AG20443 (cell line): ENCODE measurements at places on chromosomes 1 and 21.

DNA sequence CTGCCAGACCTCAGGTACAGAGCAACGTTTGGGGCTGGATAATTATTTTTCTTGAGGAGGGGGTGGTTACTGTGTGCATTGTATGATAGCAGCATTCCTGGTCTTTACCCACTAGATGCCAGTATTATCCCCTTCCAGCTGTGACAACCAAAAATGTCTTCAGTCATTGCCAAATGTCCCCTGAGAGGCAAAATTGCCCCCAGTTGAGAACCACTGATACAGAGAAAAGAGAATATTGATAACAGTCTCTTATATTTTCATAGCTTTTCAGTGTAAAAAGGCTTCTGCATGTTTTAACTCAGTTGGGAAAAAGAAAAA lies 51.8 kb upstream of the SYT14 start:
- DNase-seq, result no peak

- DNase-seq, result peak; percentile 88
Observed at GRCh38 chr21:34887725-34888568, 161.2 kb downstream of the RUNX1 start.

GRCh38 chr1:36350659-36351226 lies 27.3 kb upstream of the EVA1B start:
- DNase-seq, result peak; percentile 89

DNA sequence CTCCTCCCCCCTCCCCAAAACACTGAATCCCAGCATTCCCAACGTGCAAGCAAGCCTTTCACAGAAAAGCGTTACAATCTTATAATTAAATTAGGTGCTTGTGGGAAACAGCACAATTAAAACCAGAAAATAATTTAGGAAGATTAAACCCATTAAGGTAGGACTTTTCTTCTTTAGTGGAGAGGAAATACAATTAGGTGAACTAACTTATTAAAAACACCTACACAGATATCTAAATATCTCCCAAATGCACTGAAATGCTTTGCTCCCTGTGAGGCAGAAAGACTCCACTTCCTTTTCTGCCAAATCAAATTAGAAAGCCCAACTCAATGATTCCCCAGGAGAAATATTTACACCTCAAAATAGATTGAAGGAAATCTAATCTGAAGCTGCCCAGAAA lies 60.9 kb upstream of the ETS2 start:
- no peak for DNase-seq

GRCh38 chr1:10495475-10495817 lies 20.7 kb downstream of the PEX14 start:
- DNase-seq, result no peak

- no peak for DNase-seq
Observed at GRCh38 chr1:180219776-180220175, 10.3 kb upstream of the LHX4 start.

- no peak for DNase-seq
Observed at GRCh38 chr1:200207711-200208126, 180.2 kb downstream of the NR5A2 start.

GRCh38 chr1:212351588-212352362 lies 62.9 kb downstream of the PACC1 start:
- DNase-seq, result no peak

DNA sequence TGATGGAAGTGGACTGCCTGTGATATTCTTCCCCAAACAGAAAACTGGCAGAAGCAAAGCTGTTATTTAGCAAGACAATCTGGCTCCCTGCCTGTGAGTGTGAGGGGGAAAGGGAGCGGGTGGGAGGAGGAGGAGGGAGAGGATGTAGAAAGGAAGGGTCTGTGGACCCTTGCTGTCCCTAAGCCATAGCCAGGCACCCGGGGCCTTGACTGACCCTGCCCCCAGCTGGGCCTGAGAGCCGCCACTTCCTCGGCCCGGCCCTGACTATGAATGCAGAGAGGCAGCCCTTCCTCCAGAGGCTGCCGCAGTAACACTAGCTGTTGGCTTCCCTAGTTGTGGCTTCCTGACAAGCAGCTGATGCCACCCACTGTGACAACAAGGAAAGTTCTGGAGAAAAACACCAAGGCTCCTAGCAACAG lies 13.9 kb downstream of the PLA2G2F start:
- DNase-seq, result peak; percentile 57

DNA sequence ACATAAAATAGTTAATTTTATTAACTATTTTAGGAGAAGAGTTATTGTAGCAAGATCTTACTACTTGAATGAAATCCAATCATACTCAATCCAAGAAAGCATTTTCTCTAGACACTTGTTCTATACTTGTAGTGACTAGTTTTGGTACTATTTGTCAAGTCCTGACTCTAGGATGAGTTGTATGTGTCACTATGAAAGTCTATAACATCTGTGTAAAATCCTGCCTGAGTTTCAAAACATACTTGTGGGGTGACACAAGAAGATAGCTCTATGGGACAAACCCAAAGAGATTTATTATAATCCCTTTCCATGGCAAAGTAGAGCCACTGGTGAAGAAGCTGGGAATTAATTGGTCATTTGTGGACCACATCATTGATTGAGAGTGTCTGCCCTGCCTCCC lies 1042.2 kb upstream of the ADGRL4 start:
- no peak for DNase-seq

- DNase-seq, result peak; percentile 48
Observed at GRCh38 chr1:223413216-223413615, 20.0 kb downstream of the CCDC185 start.

- no peak for DNase-seq
Observed at GRCh38 chr1:199174336-199174735, 535.5 kb downstream of the PTPRC start.

- peak; percentile 9 for DNase-seq
Observed at GRCh38 chr1:104132382-104132973, 382.8 kb downstream of the AMY1C start.

DNA sequence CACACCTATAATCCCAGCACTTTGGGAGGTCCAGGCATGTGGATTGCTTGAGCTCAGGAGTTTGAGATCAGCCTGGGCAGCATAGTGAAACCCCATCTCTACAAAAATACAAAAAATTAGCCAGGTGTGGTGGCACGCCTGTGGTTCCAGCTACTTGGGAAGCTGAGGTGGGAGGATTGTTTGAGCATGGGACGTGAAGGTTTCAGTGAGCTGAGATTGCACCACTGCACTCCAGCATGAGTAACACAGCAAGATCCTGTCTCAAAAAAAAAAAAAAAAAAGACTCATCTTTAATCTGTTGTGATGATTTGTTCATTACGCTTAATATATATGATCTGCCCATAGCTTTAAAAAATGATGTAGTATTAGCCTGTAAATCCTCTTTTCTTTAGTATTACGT lies 44.0 kb downstream of the OR10J1 start:
- DNase-seq, result no peak

- DNase-seq, result no peak
Observed at GRCh38 chr1:8025671-8026144, 401 bp downstream of the ERRFI1 start.

- DNase-seq, result no peak
Observed at GRCh38 chr1:186511761-186512637, 51.1 kb upstream of the PDC start.

GRCh38 chr1:244460197-244460596 lies 876 bp upstream of the CATSPERE start:
- DNase-seq, result no peak

- DNase-seq, result peak; percentile 69
Observed at GRCh38 chr1:46547481-46548383, 3.7 kb downstream of the KNCN start.

DNA sequence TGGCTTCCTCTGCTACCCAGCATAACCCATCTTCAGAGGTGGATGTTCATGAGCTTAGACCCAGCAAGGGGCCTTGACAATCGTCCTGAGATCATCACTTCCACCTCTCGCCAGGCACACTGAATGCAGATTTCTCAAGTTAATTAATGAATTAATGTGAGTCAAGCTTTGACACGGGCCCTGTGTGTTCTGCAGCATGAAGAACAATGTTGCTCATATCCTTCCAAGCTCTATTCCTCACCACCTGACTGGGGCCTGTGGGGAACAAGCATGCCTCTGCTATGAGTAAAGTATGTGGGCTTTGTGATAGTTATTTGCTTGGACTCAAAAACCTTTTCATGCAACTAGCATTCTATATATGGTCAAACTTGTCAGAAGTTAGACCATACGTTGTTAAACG lies 122.0 kb downstream of the SEC16B start:
- peak; percentile 81 for DNase-seq

DNA sequence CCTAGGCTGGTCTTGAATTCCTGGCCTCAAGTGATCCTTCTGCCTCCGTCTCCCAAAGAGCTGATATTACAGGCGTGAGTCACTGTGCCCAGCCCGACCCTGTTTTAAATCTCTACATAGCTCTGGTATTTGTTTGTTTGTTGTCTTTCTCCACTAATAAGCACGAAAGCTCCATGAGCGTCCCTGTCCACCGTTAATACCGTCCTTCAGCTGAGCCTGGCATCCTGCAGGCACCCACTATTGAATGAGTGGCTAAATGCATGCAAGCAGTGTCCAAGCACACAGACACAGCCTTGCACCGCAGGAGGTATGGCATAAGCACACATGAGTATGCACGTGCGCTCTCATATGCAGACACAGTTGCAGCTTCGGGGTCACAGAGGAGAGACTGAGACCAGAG lies 4.5 kb upstream of the COL16A1 start:
- no peak for DNase-seq

DNA sequence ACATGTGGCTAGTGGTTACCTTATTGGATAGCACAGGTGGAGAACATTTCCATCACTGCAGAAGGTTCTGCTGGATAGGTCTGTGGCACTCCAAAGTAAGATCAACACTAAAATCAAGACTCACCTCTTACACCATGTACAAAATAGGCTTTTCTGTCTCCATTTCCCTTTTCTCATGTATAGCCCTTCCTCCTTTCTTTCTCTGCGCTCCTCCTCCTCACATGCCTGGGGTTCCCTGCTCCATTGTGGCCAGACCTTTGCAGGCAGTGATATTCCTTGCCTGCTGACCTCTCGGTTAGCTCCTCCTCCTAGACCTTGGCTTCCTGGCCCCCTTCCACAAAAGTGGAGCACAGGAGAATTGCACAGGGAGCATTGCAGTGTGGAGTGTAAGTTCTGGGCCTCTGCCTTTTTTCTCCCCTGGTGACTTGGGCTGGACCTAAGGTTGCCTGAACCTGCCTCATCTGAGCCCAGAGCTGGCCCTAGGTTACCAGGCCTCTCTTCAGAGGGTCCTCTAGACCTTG lies 33.2 kb upstream of the RBM15 start:
- DNase-seq, result no peak

DNA sequence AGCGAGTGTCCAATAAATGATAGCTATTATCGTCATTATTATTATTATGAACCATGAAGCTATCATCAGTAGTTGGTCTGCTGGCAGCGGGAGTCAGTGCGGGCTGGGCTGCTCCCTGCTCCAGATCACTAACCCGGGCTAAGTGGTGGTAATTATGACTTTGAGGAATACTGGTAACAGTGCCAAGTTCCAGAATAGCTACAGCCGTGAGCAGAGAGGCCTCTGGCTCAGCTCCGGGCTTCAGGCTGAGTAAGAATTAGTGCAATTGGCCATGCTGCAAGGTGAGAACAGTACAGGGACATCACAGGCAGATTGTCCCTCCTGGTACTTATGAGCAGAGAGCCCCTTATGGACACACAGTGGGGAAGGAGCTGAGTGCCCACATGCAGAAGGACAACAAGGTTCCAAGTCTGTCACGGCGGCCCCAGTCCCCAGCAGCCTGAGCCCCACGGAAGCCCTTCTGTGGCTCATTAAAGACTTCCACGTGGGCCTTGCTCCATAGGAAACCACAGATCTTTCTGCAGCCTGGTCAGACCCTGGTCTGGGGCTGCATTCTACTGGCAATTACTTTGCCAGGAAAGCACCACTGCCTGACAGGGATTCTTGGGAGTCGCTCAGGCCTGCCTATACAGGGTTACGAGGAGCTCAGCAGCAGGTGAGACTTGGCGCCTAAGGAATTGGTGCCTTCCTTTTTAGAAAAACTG lies 235.1 kb downstream of the RRAGC start:
- no peak for DNase-seq

- no peak for DNase-seq
Observed at GRCh38 chr21:34037009-34037795, 36.2 kb upstream of the MRPS6 start.

DNA sequence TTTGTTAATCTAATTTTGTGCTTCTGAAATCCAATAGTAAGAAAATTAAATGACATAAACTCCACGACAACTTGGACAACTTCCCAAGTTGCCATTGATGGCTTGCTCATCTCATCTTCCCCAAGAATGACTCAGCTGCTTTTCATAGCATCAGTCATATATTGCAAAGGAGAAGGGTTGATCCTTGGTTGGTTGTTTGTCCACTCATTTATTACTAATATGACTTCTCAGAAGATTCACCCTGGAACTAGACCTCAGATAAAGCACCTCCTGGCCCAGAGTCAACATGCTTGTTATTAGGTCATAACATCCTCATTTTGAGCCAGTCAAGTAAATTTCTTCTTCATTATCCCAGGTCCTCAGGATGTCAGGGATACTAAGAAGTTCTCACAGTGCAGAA lies 2.3 kb upstream of the LCE3D start:
- DNase-seq, result no peak

GRCh38 chr1:148362626-148363438 lies 120.3 kb downstream of the PPIAL4G start:
- peak; percentile 19 for DNase-seq

DNA sequence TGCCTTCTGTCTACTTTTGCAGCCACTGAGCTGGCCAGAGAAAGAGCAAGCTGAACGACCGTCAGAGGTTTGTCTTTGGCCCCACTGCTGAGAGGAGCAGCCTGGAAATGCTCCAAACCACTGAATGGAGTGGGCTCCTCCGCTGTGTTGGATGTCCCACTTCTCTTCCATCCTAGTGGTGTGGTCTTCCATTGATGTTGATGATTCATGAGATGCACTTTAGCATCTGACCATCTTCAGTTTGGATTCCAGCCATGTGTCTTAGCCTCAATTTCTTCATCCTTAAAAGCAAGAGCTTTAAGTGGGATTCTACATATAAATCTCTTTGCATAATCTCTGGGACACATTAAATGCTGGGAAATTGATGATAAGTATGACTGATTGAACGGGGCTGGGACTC lies 276.9 kb downstream of the SIPA1L2 start:
- no peak for DNase-seq

DNA sequence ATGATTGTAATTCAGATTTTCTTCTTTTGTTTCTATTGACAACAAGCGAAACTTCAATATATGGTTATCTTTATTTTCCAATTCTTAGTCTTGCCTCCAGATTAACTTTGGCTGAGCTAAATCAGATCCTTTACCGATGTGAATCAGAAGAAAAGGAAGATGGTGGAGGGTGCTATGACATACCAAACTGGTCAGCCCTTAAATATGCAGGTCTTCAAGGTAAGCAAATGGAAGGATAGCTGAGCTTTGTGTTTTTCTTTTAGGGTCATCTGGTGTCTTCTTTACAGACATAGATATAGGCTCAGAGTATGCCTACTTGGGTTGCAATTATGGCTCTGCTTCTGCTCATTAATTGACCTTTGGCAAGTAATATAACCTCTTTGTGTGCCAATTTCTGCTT lies 37.7 kb downstream of the AGL start:
- DNase-seq, result no peak
